ENCODE measurements at places on chromosomes 6 and 20. TPM values are rescaled to one million over a fixed set of nuclear protein-coding genes. Genes with fewer than 3 reads are reported as not detected.

The PCMT1 gene
- total RNA-seq, result 69.4 TPM

The MYB gene
- 2.0 TPM for total RNA-seq

The OR2H1 gene
- total RNA-seq, result not detected

The TMEM239 gene
- total RNA-seq, result not detected
